ENCODE measurements at places on chromosomes 16 and 17.

DNA sequence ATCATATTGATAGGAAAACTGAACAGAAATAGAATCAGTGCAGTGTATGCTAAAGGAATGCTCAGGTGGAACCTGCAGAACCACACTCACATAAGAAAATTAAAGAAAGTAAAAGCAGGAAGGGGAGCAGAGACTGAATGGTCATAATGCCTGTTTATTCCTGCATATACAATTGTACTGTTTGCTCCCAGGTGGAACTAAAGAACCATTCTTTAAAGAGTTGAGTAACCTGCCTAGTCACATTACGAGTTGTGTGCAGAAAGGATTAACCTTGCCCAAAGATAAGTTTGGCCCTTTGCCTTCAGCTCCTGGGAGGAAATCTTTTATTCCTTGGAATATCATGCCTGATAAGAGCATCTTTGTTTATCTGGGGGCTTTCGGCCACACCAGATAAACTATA is 434.7 kb downstream of the KIF2B start:
- no peak for DNase-seq

GRCh38 chr17:82294064-82294773 is 20.7 kb upstream of the CSNK1D start:
- no peak for DNase-seq

GRCh38 chr17:81387100-81388090 is 7.9 kb upstream of the BAHCC1 start:
- DNase-seq, result no peak

DNA sequence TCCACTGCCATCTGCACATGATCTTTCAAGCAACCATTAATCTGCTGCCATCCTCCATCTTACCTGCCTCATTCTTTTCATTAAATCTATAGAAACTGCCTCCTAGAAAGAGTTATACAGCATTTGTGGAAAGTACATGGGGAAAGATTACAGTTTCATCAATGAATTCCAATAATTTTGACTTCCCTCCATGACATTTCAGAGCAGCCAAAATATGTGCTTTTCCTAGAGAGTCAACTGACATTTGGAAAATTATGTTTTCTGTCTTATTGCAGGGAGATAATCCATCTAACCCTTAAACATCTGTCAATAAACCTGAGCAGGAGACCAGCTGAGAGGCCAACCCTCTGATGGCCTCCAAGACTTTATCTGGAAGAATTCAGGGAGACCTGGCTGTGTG is 147.0 kb upstream of the CDH5 start:
- no peak for DNase-seq

DNA sequence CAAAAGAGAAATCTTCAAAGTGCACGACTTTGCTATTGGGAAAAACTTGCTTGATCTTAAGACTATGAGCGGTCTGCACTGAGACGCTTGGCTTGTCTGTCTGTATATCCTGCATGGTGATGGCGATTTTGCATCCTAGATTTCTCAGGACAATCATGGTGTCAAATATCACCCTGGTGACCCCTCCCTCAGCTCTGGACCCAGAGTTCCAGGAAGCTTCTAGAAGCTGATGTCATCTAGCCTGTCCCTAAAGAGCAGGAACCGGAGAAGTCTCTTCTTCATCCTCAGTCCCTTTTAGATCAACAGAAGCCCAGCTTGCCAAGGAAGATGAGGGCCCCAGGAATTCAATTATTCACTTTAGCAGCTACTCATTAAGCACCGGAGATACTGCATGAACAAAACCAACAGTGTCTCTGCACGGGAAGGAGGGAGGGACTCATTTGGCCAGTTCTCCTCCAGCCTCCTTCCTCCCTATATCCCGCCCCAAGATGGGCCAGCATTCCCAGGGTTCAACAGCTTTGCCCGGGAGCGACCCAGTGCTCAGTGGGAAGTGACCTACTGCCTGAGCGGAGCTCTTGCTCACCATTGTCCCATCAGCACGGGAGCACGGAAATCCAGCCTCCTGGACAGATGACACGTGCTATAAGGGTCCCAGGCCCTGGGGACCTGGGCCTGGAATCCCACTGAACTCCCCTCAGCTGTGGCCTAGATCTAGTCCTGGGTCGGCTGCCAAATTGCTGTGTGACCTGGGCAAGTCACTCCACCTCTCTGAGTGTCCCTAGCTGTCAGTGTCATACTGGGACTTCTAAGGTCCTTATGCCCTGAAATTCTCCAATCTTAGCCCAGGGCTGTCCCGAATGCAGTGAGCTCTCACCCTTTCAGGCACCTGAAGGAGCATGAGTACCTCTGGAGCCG is 3.8 kb downstream of the EMP2 start:
- no peak for DNase-seq

- no peak for DNase-seq
These were observed 7.4 kb downstream of the CACNG4 start for GRCh38 chr17:66971730-66972441.

DNA sequence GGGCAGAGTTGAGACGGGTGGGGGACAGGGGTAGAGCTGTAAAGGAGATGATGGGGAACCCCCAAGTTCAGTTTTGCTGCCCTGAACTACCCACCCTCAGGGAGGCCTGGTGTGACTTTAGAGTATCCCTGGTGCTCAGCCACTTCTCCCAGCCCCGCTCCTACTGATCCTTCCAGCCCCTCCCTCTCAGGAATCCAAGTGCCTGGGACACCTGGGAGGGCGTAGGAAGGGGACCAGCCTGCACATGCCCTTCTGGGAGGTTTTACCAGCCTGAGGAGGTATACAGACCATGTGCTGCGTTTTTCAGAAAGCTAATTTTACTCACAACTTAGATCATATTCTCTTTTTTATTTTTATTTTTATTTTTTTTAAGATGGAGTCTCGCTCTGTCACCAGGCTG is 4.1 kb downstream of the ST6GALNAC2 start:
- DNase-seq, result no peak

- DNase-seq, result no peak
These were observed 224.5 kb upstream of the PSMD7 start for GRCh38 chr16:74071996-74072535.

DNA sequence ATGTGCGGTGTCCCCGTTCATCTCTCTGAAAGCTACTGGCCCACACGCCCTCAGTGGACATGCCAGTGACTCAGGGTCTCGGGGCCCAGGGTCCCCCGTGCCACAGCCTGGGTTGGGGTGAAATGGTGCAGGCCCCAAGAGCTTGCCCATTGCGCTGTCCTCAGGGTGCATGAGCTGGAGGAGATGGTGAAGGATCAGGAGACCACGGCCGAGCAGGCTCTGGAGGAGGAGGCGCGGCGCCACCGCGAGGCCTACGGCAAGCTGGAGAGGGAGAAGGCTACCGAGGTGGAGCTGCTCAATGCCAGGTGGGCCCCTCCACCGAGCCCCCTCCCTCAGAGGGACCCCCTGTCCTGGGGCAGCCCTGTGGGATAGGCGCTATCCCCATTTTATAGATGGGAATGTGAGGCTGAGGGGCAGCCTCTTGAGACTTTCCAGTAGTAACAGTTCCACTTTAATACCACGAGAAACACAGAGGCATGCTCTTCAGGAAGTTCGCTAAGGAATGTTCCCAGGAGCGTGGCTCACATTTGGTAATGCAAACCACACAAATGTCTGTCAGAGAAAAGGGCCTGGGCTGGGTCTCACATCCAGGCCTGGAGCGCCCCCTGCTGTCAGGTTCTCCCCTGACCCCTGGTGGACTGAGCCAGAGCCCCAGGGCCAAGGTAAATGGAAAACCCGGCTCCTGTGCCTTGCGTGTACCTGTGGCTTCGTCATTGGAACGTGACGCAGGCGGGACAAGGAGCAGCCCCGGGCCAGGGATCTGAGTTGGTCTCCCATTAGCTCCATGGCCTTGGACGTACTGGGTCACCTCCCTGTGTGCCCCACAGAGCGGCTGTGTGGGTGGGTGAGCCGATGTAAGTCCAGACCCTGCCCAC is 133.7 kb downstream of the RAB11FIP4 start:
- DNase-seq, result no peak

DNA sequence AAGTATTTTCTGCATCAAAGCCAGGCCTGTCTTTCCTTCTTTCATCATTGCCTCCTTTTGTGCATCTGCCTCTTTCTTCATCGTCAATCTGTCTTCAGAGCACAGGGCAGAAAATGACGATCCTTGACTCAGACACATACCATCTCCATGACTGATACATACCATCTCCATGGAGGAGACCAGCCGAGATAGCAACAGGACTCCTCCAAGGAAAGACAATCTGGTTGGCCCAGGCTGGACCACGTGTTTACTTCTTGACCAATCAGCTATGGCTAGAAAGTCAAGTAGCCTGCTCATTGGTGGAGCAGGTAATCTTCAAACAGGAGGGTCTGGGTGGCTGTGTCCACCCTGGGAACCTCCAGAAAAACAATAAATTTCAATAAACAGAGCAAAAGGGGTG is 164.6 kb downstream of the CPPED1 start:
- DNase-seq, result no peak

DNA sequence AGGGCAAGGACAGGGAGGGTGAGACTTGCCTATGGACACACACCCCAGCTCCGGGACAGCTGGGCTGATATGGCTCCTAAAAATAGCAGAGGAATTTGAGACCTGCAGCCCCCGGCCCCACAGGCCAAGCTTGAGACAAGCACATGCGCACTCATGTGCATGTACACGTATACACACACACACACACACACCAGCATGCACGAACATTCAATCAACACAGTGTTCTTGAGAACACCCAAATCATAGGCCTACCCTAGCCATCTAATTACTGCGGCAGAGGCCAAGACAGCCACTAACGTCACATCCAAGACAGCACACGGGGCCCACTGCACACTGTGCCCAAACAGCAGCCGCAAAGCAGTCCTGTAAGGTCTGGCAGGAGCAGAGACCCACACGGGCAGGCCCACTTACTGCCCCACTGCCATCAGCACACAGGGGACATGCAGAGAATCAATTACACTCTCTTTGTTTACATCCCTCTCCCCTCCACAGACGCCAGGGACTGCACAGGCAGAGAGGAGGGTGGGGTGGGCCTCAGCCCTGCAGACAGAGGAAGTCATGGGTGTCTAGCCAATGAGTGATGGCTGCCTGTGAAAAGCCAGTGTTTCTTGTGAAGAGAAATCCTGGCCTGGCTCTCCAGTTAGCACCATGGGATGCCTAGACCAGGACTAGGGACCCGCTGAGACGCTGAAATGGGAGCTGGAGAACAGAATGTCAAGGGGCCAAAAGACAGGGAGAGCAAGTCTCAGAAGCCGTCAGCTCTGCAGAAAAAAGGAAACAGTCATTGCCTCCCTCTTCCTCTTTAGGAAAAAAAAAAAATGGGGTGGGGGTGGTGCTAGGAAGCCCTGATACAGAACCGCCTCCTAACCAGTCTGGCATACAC is 39.3 kb downstream of the MYO18A start:
- no peak for DNase-seq
